ENCODE measurements at places on chromosomes 2 and 18.

DNA sequence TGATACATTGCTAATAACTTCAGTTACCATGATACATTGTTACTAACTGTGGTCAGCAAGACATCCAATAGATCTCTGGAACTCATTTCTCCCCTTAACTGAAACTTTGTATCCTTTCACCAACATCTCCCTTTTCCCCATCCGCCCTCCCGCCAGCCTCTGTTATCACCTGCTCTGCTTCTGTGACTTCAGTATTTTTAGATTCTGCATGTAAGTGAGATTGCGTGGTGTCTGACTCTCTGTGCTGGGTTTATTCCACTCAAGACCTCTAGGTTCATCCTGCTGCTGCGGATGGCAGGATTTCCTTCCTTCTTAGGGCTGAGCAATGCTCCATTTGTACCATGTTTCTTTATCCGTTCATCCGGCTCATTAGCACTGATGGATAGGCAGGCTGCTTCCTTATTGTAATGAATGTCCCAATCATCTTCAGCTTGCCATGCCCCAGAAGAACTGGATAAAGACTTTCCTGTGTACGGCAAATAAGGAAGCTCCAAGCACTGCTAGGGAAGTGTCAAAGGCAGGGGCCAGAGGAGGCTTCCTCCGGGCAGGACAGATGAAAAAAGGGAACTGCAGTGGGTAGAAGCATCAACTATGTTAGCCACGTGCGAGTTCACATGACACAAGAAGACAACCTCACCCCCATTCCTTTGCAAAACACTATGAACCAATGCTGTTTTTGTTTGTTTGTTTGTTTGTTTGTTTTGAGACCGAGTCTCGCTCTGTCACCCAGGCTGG lies 113.4 kb downstream of the EIPR1 start:
- DNase-seq = no peak

DNA sequence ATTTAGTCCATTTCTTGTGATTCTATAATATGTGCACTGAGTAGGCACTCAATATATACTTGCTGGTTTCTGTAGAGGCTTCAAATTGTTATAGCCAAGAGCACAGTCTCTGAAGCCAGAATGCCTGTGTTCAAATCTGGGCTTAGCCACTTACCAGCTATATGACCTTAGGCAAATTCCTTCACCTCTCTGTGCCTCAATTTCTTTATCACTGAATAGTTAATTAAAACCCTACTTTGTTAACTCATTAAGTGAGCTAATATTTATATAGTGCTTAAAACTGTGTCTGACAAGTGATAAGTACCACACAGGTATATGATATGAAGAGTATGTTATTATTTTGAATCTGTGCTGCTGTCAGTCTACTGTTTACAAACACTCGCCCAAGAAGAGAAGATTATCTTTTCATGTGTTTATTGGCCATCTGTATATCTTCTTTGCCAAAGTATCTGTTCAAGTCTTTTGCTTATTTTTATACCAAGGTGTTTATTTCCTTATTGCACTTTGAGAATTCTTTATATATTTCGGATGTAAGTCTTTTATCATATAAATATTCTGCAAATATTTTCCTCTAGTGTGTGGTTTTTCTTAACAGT lies 1.3 kb upstream of the RIT2 start:
- no peak for DNase-seq

DNA sequence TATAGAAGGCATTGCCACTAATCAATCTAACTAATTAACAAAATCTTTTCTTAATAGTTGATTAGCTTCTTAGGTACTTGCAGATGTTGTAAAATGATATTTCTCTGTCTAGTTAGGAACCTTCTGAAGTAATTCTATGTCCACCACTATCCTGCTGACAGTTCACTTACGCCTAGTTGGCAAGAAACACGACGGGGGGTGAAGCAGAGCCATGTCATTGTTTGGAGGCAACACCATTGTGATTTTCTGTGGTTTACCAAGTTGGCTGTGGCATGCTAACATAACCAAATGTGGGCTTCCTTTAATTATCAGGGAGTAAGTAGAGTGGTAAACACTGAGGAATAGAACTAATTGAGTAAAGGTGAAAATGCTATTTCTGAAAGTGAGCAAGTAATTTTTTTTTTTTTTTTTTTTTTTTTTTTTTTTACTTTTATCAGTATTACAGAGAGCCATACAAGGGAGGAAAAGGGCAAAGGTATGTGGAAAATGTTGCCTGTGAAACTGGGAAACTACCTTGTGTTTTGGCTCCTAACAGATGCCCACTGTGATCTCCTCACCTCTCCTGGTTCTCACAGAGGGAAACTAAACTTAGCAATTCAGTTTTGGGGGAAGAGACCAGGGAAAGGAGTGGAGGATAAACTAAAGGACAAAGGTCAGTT lies 126.8 kb downstream of the MEIS1 start:
- no peak for DNase-seq

- no peak for DNase-seq
Measured at GRCh38 chr18:70135604-70136003, 69.9 kb downstream of the RTTN start.

- no peak for DNase-seq
Measured at GRCh38 chr2:171230176-171230575, 69.5 kb upstream of the TLK1 start.

DNA sequence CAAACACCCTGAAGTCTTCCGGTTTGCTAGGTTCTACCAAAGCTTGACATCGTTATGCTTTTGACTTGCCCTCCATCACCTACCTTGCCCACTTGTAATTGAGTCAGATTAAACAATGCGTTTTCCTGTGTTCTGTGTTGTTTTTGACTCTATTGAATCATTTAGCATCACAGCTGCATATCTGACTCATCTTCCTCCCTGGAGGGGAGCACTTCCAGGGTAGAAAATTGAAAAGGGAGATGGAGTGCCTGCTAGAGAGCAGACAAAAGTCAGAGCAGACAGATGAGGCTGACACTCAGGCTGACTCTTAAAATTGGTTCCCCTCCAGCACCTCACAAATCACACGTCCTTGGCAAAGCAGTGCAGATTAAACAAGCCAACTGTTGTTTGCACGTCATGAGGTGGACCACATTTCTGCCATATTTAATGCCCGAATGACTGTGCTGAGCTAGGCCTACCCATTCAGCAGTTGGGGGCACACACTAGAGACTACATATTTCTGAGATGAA lies 2.2 kb downstream of the MPP4 start:
- no peak for DNase-seq

- DNase-seq = no peak
Measured at GRCh38 chr2:200617156-200618053, 31.6 kb downstream of the AOX1 start.

GRCh38 chr2:177553176-177553884 lies 160.8 kb downstream of the AGPS start:
- DNase-seq = no peak

GRCh38 chr18:11112286-11112685 lies 37.1 kb downstream of the PIEZO2 start:
- DNase-seq = no peak

GRCh38 chr2:186748354-186748753 lies 54.5 kb downstream of the FAM171B start:
- no peak for DNase-seq

- no peak for DNase-seq
Measured at GRCh38 chr2:73059106-73059505, 12.4 kb downstream of the SFXN5 start.

GRCh38 chr18:596288-596881 lies 403 bp upstream of the CLUL1 start:
- DNase-seq = no peak

- no peak for DNase-seq
Measured at GRCh38 chr18:57755473-57756067, 47.5 kb downstream of the ATP8B1 start.

GRCh38 chr2:71861186-71862160 lies 286.2 kb downstream of the CYP26B1 start:
- no peak for DNase-seq

- no peak for DNase-seq
Measured at GRCh38 chr2:133525090-133525489, 43.2 kb downstream of the NCKAP5 start.

GRCh38 chr18:12726774-12727550 lies 24.1 kb downstream of the PSMG2 start:
- DNase-seq = peak; percentile 7

- DNase-seq = no peak
Measured at GRCh38 chr18:43774497-43774896, 497.2 kb upstream of the SYT4 start.

DNA sequence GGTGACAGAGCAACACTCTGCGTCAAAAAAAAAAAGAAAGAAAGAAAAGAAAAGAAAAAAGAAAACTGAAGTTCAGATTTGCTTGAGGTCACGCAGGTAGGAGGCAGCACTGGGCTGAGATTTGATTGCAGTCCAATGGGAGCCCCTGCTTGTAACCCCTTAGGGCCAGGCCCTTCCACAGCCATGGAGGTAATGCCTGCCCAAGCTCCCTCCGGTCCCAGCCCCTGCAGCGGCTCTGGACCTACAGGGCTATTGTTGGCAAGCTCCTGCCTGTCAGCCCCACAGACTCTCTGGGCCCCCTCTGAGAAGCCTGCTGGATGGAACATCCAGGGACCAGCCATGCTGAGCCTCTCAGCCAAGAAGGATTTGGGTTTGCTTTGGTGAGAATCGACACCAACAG lies 12.2 kb downstream of the ZFP36L2 start:
- no peak for DNase-seq

DNA sequence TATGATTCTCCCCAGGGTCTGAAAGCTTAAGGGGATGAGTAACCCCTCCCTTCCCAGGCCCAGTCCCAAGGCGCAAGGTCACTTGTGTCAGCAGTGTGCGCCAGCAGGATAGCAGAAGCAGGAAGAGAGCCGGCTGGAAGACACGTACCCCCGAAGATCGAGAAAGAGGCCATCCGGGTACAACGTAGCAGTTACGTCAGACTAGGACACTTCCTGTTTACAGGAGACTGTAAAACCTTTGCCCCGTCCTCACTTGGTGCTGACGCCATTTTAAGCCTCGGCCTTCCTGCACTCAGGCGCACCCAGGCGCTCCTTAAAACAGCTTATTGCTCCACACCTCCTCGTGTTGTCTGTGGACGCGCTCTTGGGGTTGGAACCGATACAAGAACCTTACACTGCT lies 6.5 kb downstream of the CRYGB start:
- DNase-seq = no peak

DNA sequence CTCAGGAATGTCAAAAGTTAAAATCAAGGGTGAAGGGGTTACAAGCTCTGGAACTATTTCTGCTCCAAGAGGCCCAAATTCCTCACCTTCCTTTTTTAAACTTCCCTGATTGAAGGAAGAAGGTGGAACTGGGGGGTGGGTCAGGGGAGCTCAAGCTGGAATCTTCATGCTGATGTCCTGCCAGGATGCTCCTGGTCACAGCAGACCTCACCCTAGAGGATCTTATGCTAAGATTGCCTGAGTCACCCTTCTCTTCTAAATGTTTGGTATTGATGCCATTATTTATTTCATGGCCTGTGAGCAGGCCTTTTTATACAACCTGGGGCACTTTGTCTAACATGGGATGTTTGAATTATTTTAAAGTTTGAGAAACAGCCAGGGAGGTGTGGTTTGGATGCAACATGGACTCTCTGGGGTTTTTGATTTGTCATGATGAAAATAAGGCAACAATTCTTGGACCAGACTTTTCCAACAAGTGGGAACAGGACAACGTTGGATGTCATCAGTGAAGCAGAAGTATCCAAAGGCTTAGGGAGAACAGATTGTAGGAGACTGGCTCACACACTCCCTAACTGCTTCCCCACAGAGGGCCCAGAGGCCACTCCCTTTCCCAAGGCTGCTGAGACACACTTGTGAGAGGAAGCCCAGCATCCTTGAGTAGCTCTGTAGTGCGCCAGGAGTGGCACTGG lies 420.2 kb upstream of the MEX3C start:
- no peak for DNase-seq

- no peak for DNase-seq
Measured at GRCh38 chr2:84459944-84460429, 907 bp upstream of the SUCLG1 start.
